ENCODE measurements at places on chromosomes 11 and 22. TPM values are rescaled to one million over a fixed set of nuclear protein-coding genes. Genes with fewer than 3 reads are reported as not detected.

OR52E8 gene
- total RNA-seq, result not detected

FXYD6 gene
- not detected for total RNA-seq

SLC22A8 gene
- total RNA-seq, result not detected

F2 gene
- total RNA-seq, result 0.20 TPM

SMTNL1 gene
- total RNA-seq, result not detected

CCDC116 gene
- 0.23 TPM for total RNA-seq

Data from T-helper 2 cell treated with Interferon-gamma antibody and Interleukin-4, amounts not matched to agents 100 ng/mL and 5 ng/mL, for 36 hours (primary cell).